ENCODE measurements at places on chromosomes 3 and 15.

GRCh38 chr3:31543375-31543774 is 10.7 kb downstream of the STT3B start:
- DNase-seq, result no peak

DNA sequence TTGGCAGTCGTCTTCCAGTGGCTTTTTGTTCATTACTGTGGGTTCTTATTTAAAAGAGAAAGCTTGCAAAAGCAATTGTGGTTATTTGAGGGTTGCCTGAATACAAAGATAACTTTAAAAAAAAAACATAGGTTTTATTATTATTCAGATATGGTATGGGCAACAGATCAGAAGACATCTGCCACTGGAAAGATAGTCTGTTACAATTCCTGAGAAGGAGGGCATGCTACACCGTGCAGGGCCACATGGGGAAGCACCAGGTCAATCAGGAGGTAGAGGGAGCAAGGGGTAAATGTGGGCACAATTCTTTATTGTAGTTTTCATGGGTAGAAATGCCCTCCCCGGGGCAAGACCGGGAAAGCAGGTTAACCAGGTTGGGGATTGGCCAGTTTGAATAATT is 46.5 kb downstream of the BBS4 start:
- no peak for DNase-seq

DNA sequence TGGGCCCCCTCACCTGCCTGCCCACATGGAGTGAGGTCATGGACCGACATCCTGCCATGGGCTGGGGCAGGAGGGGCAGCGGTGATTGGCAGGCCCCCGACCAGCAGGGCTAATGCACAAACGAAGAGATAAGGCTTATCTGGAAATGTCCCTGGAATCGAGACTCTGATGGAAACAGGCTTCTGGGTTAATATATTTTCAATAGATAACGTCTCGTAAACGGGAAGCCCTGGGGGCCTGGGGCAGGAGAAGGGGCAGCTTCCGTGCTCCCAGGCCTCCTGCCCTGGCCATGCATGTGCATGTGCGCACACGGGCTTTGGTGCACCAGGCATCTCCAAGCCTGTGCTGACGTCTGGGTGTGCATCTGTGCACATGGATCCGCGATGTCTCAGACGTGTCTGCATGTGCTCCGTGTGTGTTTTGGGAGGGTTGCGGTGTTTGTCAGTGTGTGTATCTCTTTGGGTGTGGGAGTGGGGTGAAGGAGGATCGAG is 55.1 kb downstream of the DNAJB8 start:
- no peak for DNase-seq

- no peak for DNase-seq
Observed at GRCh38 chr3:115165266-115165665, 18.2 kb upstream of the ZBTB20 start.

DNA sequence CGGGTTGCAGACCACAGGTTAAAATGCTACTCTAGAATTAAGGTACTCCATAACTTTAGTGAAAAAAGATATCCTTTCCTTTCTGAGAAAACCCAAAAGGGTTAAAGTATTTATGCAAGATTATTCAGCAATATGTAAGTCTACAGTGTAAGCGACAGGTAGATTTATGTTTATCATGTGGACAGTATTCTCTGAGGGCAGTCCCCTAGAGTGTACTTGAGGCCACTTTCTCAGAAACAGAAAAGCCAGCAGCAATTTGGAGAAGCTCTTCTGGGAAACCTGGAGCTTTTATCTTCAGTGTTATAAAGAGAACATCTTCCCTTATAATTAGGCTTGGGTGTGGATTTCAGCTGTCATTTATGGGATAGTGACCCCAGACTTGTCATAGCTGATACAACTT is 8.9 kb downstream of the ST3GAL6 start:
- no peak for DNase-seq

DNA sequence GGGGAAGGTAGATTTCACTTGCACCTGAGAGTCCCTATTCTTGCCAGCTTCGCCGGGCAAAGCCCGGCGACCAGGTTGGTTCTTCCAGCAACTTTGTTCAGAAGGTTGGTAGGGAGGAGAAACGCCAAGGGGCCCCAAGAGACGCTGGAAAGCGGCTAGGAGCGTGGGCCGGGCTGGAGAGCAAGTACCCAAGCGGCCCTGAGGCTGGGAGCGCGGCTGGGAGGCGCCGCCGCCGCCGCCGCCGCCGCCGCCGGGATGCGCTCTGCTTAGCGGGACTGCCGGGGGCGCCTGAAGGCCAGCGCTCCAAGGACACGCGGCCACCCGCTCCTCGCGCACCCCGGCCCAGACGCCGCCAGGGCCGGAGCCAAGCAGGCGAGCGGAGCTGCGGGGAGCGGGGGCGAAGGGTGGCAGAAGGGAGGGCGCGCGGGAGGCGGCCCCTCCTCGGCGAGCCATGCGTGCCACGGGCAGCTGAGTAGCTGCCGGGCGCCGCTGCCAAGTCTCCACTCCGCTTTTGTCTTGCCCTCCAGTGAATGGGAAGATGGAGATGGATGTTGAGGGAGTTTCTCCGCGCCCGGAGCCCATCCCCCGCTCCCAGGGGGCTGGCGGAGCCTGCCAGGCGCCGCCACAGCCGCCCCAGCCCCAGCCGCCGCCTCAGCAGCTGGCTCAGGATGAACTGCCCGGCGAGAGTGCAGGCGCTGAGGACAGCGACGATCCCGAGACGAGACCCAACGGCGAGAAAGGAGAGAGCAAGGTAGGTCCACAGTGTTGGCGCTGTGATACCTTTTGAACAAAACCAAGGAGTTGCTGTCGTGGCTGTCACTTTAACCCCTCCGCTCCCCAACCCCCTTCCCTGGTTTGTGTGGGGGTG is 227.4 kb upstream of the AZI2 start:
- no peak for DNase-seq

DNA sequence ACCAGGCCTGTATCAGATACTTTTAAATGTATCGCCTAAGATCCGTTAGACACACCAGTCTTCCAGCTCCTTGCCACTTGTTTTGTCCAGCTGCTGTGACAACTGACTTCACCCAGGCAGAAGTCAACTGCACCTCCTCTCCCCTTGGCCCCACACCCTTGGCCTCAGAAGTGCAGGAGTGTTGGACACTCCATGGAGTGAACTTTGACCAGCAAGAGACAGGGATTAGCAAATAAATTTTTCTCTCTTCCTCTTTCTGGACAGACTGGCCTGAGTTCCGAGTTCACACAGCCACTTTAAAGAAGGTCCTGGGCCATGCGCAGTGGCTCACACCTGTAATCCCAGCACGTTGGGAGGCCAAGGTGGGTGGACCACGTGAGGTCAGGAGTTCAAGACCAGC is 2.9 kb upstream of the CLN6 start:
- DNase-seq, result no peak

GRCh38 chr3:182725372-182726251 is 67.7 kb upstream of the ATP11B start:
- DNase-seq, result no peak

DNA sequence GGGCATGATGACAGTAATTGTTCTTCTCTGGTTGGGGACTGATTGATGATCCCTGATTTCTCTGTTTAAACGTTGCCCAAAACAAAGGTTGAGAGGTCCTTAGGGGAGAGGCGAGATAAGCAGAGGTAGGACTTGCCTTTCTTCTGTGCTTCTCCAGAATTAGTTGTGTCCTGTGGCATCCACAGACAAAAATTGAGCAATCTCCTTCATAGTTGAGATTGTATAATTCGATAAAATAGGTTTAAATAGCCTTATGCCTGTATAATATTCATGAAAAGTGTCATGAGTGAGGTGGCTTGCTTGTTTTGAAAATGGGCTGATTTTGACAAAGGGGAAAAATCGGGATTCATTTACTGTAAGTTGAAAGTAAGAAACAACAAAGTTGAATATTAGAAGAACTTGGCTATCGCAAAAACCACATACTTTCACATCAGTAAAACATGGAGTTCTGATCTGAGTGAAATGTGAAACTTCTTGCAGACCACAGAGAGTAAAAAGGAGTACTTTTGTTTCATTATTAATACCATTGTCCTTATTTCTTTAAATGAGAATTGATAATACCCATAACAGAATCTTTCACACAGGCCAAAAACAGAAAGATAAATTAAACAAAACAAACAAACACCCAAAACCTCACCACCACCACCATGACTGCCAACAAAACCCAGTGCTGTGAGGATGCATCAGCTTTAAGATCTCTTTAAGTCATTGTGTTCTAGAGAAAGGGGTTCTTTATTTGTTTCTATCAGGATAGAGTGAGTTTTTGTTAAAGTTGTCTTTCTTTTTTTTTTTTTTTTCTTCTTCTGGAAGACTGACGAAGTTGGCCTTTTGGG is 155.7 kb downstream of the LPP start:
- no peak for DNase-seq

- no peak for DNase-seq
Observed at GRCh38 chr15:45919806-45920205, 285.0 kb downstream of the SQOR start.

- no peak for DNase-seq
Observed at GRCh38 chr3:114799816-114800215, 347.3 kb downstream of the ZBTB20 start.

DNA sequence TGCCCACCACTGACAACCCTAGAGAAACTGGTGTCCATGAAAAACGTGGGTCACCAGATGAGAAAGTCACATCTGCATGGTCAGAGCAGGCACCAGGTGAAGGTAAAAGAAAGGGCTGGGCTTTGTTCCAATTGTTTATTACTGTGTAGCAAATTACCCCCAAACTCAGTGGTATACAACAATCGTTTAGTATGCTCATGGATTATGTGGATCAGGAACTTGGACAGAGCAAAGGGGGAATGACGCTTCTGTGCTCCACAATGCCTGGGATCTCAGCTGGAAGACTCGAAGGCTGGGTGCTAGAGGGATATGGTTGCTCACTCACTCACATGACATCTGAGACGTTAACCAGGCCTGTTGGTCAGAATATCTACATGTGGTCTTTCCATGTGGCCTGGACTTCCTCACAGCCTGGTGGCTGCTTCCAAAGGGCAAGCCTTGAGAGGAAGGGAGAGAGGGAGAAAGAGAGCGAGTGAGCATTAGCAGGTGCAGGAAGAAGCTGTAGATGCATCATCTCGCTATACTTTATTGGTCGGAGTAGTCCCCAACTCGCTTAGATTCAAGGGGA is 44.9 kb downstream of the LPP start:
- DNase-seq, result no peak

DNA sequence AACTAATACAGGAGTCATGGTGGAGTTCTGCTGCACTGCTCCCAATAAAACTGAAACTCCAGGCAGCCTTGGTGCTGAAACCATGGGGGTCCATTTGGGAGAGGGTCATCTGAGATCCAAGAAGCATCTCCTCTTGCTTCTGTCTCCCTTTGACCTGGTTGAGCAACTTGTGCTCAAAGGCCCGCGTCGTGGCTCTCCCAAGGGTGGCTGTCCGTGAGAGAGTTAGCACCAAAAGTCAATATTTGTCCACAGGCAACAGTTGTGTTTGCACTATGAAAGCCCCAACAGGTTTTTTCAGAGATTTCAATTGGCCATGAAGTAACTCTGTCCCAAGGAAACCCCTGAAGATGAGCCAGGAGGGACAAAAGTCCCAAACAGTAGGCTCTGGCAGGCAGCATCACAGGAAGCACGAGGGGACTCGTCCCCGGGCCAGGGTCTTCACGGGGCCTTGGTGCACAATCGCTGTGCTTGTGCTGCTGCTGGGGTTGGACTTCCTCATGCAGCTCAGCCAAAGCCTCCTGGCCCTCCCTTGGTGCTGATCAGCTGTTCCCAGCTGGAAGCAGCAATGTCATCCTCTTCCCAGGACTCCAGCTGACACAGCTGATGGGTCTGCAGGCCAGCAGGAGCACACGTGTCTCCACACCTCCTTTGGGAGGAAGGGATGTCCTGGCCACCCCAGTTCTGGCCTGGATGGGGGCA is 39.4 kb upstream of the WNT5A start:
- no peak for DNase-seq

- no peak for DNase-seq
Observed at GRCh38 chr15:51335538-51336410, 2.6 kb downstream of the CYP19A1 start.

- no peak for DNase-seq
Observed at GRCh38 chr3:181383760-181384159, 328.0 kb upstream of the SOX2 start.

DNA sequence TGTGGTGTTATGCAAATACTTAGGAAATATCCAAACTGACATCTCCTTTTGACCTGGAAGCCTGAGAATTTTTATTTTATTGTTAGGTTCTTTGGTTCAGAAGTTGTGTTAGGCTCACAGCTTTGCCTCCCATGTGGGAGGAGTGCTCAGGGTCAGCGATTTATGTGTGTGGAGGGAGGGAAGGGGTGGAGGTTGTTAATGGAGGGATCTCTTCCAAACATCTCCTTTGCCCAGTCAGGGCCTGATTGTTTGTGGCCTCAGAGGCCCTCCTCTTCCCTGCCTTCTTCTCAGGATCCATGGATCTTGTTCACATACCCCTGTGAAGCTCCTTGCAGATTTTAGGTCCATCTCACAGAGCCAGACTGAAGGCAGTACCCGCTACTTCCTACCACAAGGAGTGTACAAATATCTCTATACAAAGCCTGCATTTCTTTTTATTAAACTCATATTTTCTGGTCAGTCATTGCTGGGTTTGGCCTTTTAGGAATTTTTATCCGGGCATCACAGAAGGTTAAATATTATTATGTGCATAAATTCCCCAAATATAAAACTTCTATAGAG is 40.3 kb downstream of the BBX start:
- DNase-seq, result no peak

DNA sequence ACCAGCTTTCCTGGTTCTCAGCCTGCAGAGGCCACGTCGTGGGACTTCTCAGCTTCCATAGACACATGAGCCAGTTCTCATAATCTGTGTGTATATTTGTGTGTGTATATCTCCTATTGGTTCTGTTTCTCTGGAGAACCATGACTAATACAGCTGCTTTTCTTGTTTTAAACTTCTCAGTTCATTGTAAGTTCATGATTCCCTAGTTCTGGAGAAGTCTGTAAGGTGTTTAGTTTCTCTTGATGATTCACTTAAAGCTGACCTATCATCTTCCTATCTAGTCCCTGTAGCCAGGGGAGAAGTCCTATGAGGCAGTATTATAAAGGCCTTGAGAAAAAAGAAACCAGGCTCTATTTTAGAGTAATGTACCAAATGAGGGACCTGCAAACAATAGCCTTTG is 147.7 kb downstream of the RYR3 start:
- DNase-seq, result no peak

- DNase-seq, result no peak
Observed at GRCh38 chr3:129123314-129124060, 1.9 kb upstream of the RAB43 start.

GRCh38 chr15:76200641-76201105 is 110.6 kb downstream of the ETFA start:
- no peak for DNase-seq

GRCh38 chr15:89521605-89522004 is 25.2 kb upstream of the RHCG start:
- no peak for DNase-seq

DNA sequence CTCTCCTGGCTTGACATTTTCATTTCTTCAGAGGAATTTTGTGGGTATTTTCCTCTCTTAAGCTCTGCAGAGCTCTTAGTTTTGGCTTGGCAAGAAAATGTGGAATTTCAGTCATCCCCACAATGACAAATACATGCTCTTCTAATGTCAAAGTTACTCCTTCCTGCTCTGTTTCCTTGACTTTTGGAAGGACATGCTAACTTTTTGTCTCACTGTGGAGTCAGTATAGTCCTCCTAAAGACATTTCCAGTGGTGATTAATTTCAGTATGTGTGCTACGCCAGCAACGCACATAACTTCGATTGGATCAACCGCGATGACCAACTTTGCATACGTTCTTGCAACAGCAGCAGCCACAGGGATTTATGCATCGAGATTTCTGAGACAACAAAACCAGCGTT is 13.3 kb downstream of the EBLN2 start:
- DNase-seq, result no peak
